NCI-H2029 treated with DMSO at 0.1 percent for 48 hours (cell line): ENCODE measurements at places on chromosomes 13 and 19.

- peak; percentile 19 for DNase-seq
Observed at GRCh38 chr13:93700115-93700514, 473.5 kb downstream of the GPC6 start.

DNA sequence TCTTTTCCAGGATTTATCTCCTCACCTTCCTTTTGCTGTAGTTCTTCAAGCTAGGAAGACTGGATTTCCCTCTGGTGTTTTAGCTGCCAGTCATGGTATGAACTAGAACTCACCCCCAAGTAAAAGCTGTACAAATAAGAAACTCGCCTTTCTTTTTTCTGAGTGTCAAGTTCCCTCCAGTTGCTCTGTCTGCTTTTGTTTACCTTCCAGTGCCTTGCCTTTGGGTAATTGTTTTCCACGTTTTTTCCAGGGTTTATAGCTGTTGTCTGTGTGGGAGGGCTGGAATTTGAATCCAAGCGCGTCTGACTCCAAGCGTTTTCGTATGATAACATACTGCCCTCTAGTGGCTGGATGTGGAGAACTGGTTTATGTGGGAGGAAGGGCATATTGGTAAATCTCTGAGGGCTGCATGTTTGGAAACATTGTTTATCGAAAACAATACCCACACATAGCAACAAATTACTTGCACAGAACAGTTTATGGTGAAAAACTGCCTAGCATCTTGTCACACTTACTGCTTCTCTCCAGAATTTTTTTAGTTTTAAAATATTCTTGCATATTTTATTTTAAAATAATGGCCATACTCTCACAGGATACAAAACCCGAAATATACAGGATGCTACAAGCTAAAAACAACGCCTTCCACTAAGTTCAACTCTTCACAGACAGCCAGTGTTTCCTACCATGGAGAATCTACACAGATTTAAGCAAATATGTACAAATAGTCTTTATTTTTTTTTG is 19.2 kb downstream of the RCN3 start:
- peak; percentile 96 for DNase-seq

GRCh38 chr13:61536433-61536832 is 120.8 kb upstream of the PCDH20 start:
- no peak for DNase-seq

- DNase-seq, result no peak
Observed at GRCh38 chr13:49279112-49279511, 31.4 kb downstream of the CDADC1 start.

DNA sequence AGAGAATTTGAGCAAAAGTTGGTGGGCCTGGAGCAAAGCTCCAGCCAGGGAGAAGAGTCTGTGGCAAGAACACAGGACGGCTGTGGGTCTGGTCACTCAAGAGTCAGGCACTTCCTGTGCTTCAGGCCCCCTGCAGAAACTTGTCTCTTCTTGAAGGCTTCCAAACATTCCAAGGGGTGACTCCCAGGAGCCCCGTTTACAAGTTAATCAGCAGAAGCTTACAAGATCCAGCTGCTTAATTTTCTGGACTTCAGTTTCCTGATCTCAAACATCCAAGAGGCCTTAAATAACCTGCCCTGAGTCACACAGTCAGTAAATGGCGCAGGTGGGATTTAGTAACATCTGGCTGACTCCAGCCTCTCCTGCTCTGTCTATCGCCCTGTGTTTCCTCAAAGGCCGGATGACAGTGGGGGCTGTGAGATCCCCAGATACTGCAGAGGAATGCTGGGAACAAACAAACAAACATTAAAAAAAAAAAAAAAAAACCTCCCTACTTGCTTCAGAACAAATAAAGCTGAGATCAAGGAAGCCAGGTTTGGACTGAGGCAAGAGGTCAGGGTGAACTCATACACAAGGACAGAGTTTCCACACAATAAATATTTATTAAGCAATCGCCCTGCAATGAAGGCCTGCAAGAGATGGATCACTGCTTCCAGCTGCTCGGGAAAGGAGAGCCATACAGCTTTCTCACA is 175.4 kb upstream of the RFC3 start:
- DNase-seq, result no peak

DNA sequence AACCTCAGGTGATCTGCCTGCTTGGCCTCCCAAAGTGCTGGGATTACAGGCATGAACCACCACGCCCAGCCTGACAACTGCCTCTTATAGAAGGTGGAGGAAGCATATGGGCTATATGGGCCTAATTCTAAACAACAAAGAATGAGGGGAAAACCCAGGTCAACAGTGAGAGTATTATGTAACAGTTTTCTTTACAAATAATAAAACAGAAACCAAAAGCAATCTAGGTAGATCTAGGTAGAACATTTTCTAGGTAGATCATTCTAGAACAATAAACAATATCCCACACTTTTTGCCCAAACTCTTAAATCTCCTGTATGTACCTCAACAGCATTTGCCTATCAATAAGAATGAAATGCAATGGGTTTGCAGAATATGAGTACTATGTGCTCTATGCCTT is 267.4 kb downstream of the ABCC4 start:
- DNase-seq, result no peak

DNA sequence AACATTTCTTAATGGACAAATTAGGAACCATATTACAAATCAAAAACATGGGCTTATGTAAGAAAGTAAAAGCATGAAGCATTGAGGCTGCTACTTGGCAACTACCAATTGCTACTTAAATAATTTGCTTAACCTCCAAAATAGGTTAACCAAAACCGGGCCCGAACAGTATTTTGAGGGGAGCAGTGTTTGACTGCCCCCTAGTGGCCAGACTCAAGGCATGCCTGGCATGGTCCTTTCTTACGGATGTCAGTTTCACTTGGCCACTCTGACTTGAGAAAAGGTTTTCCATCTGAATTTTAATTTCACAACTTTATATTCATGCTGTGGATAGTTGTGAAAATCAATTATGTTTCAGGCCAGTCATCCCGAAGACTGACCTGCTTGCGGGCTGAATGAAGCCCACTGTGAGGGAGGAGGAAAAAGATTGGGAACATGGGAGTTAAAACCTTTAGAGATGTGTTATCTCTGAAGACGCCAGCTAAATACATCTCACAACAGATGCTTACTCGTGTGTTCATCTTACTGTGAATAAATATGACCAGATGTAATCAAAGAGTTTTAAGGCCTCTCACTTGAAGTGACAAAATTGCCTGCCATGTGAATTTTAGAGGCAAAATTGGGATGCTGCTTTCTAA is 2.9 kb downstream of the RXFP2 start:
- DNase-seq, result peak; percentile 31

GRCh38 chr19:1008268-1009040 is 8.2 kb downstream of the GRIN3B start:
- DNase-seq, result no peak

DNA sequence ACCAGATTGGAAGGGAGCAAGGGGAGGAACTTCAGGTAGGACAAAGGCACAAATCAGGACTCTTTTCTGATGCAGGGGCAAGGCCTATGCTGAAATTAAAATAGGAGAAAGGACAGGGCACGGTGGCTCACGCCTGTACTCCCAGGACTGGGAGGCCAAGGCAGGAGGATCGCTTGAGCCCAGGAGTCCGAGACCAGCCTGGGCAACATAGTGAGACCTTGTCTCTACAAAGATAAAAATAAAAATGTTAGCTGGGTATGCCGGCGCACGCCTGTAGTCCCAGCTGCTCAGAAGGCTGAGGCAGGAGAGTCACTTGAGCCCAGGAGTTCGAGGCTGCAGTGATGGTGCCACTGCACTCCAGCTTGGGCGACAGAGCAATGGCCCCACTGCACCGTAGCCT is 5.7 kb downstream of the SLC17A7 start:
- DNase-seq, result no peak

GRCh38 chr19:15631817-15632216 is 8.9 kb upstream of the CYP4F3 start:
- no peak for DNase-seq

DNA sequence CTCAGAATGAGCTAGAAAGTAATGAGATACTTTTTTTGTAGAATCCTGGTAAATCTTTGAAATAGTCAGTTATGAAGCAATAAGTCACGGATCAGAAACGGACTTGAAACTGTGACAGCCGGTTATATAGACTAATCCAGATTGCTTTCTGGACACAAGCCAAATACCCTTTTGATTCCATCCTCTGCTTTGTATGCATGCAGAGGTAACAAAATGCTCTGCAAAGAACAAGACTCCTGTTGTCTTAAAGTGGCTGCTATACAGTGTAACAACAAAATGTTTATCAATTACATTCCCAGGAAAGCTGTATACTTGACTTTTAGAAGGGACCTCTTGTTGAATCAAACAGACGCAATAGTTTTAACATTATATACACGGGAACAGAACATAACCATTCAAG is 66.5 kb upstream of the STARD13 start:
- DNase-seq, result no peak

- no peak for DNase-seq
Observed at GRCh38 chr19:53597023-53597422, 34.8 kb upstream of the DPRX start.

GRCh38 chr19:19465436-19466070 is 49.8 kb downstream of the TSSK6 start:
- no peak for DNase-seq

GRCh38 chr13:114005206-114005724 is 31.4 kb upstream of the C13orf46 start:
- no peak for DNase-seq

- DNase-seq, result no peak
Observed at GRCh38 chr13:63297163-63297562, 1881.5 kb upstream of the PCDH20 start.

GRCh38 chr19:31418692-31419430 is 69.6 kb upstream of the TSHZ3 start:
- DNase-seq, result no peak

GRCh38 chr19:33613620-33614000 is 8.1 kb upstream of the CHST8 start:
- no peak for DNase-seq

GRCh38 chr13:99582511-99582910 is 81.2 kb downstream of the TM9SF2 start:
- DNase-seq, result no peak

DNA sequence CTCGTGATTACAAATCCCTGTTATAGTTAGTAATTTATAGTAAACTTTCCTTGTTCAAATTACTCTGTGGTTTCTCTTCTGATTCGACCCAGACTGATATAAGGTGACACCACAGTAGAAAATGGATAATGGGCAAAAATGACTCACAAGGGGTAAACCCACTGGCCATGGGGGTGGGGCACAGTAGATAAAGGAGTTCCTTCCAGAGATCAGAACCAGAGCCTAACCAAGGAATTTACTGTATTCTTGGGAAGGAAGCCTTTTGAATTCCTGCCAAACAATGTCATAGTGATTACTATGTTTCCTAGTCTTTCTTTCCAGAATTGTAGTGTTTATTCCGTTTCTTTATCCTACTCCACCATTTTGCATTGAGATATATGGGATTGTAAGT is 21.9 kb downstream of the MIR17HG start:
- no peak for DNase-seq

DNA sequence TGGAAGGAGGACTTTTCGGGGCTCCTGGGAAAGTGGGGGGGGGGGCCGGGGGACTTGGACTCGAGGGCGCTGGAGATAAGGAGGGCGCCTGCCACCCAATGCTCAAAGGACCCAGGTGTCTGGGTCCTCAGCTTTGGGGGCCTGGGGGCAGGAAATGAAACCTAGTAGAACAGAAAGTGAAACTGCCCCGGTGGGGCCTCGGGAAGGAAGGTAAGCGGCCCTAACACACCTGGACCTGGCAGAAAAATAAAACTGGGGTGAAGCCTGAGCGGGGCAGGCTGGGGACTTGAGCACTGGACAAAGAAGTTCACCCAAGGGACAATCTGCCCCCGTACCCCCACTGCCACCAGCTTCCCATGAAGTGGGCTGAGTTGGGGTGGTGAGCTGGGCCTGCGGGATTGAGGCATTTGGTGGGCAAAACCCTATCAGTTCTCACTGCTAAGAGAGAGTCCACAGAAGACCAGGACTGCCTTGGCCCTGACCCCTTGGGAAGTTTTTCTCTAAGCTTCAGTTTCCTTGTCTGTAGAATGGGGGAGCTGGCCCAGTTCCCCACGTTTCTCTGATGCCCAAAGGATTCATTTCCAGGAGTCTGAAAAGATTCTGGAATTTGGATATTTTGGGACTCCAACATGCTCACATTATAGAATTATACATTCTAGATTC is 2.3 kb downstream of the PRKD2 start:
- peak; percentile 52 for DNase-seq

- DNase-seq, result peak; percentile 65
Observed at GRCh38 chr19:43934985-43935708, at the start of gene ZNF45. Gene ZNF45 (minus strand): TSS chr19:43935282. CDS start chr19:43922185, 13,097 bp downstream.

DNA sequence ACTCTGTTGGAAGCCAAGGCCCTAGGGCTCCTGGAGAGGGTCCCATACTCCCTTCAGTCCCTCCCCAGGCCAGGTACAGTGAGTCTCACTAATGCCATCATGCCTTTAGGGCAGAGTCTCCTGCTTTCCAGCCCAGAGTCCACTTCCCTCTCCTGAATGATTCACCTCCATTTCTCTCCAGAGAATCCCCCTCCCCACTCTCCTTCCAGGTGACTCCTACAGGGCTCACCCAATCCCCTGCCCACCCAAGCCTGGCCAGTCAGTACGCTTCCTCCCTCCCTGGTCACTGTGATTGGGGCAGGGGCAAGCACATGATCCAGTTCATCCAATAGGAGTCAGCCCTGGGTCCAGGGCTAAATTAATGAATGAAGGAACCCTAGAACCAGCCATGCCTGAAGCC is 35.0 kb upstream of the PNMA8B start:
- DNase-seq, result peak; percentile 67

DNA sequence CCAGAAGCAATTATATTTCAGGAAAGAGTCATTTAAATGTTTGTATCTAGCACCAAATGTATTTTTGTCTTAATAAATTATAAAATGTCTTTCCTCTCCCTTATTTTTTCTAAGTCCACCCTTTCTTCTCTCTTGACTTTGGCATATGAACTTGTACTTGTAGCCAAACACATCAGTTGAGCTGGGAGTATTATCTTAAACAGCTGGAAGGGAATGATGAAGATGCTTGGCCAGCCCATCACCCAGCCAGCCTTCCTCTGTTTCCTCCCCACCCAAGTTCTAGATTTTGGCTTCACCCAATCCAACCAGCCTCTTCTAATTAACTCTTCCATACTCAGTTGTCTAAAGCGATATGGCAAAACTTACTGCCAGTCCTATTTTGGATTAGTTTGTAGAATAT is 272.5 kb downstream of the ENOX1 start:
- no peak for DNase-seq

- DNase-seq, result no peak
Observed at GRCh38 chr13:97780486-97780885, 173.0 kb upstream of the IPO5 start.

GRCh38 chr19:7769171-7769570 is 6.1 kb downstream of the CLEC4M start:
- no peak for DNase-seq

- DNase-seq, result no peak
Observed at GRCh38 chr19:27679399-27679798, 1533.6 kb downstream of the UQCRFS1 start.

- DNase-seq, result peak; percentile 91
Observed at GRCh38 chr19:48190288-48190884, 19.9 kb downstream of the ZSWIM9 start.

- DNase-seq, result no peak
Observed at GRCh38 chr19:29002336-29002735, 210.6 kb downstream of the UQCRFS1 start.

GRCh38 chr13:113758651-113759524 is at the start of gene TMEM255B:
Gene TMEM255B (plus strand): TSS chr13:113759226. CDS start chr13:113759270, 44 bp downstream.
- no peak for DNase-seq

- DNase-seq, result no peak
Observed at GRCh38 chr13:27086599-27087265, 84.9 kb downstream of the USP12 start.
